ENCODE measurements at places on chromosomes 6 and 20.

DNA sequence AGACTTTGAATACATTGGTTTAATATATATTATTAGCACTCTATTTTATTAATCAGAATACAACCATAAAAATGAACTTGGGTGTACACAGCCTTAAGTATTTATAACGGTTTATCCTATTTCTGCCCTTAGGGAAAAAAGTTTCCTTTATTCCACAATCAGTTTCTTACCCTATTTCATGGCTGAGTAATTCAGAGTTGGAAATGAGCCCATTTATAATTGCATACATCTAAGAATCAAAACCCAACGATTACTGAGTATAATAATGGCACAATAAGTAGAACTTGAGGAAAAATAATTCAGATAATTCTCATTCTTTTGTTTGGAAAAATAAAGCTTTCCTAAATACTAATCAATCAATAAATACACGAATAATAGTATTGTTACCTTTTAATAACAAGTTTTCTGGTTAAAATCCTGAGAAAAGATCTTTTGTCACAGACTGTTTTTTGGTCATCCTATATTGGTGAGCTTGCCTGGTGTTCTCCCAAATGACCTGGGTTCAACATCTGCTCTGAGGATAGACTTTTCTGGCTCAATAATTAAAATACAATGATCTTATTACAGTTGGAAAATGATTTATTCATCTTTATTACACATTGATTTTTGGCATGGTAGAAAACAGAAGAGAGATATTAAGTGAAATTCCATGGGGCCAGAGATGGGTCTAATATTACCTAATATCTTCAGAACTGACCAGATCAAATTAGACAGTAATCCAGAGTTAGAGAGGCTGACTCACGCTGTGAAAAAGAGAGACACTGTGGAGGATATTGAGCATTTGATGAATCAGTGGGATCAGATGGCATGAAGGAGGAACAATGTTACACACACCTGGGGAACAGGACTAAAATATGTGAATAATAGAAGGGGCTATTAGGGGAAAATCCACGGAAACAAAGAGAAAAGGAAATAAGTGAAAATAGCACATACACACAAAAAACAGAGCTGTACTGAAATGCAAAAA, 162.1 kb upstream of the TBX18 start:
- no peak for DNase-seq

GRCh38 chr6:8131265-8131897, 29.0 kb upstream of the EEF1E1 start:
- peak; percentile 13 for DNase-seq

- DNase-seq, result no peak
Measured at GRCh38 chr6:85137865-85138264, 312.0 kb upstream of the NT5E start.

DNA sequence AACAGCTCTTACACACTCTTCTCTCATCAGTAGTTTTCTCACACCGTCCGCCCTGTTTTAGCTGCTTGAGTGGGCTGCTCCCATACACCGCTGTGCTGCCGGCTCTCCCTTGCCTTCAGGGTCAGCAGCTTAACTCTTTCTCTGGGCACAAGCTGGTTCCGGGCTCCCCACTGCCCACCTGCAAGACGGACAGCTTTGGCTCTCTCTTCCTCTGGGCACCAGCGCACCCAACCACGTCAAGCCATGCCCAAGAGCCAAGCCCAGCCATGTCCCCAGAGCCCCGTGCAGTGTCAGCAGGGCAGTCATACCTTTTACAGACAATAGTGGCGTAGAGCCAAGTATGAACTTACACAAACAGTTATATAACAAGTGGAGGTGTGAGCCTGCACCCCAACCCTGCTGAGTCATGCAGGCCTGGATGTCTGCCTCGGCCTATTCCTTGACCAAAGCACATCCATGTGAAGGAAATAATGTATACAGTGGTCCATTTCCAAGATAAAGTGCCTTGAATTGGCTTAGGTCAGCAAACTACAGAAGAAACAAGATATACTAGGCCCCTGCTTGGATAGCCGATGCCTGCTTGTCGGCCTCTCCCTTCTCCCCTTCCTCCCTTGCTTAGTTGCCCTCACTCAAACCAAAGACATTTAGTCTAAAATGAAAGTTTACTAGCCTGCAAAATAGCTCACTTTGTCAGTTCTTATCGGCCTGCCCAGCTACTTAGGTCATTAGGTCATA, 89.3 kb downstream of the JPH2 start:
- no peak for DNase-seq

- no peak for DNase-seq
Measured at GRCh38 chr6:106173124-106173879, 87.2 kb downstream of the PRDM1 start.

GRCh38 chr6:94510877-94511276, 1066.5 kb upstream of the MANEA start:
- DNase-seq, result no peak

DNA sequence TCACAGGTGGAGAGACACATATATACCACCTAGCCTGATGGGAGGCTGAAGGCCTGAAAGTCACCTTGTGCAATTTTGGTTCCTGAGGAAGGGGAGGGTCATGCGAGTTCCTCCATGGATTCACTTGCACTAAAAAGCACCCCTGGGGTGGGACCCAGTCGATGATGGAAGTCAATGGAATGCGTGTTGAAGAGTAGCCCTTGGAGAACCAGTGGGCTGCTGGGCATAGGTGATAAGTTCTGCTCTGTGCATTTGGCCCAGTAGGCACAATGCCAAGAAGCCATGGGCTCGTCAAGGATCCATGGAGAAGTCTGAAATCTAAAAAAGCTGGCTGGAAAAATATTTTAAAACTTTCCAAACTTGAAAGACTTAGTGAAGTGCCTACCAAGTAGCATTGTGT, 18.9 kb upstream of the SCRT2 start:
- no peak for DNase-seq

- DNase-seq, result no peak
Measured at GRCh38 chr6:32790306-32790705, 26.5 kb downstream of the HLA-DOB start.
